Stimulated activated CD8-positive, alpha-beta memory T cell treated with anti-CD3 and anti-CD28 coated beads, Interleukin-4, amount 100 ng/mL, for 24 hours (primary cell): ENCODE measurements at places on chromosomes 3 and 15.

DNA sequence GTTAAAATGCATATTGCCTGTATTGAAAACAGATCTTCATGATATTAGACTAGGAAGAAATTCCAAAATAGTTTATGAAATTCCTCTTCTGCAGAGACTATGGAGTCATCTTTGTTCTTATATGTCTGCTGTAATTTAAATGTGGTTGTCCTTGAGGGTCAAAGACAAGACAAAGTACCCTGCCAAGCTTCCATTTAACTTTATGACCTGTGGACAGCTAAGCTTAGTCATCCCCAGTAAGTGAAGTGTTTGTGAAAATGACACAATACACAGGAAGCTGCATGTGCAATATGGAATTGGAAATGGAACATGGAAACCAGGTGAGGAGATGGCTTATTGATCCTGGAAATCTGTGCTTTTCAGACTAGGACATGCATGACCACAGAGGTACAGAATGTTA is 68.5 kb upstream of the GBE1 start:
- no peak for DNase-seq

DNA sequence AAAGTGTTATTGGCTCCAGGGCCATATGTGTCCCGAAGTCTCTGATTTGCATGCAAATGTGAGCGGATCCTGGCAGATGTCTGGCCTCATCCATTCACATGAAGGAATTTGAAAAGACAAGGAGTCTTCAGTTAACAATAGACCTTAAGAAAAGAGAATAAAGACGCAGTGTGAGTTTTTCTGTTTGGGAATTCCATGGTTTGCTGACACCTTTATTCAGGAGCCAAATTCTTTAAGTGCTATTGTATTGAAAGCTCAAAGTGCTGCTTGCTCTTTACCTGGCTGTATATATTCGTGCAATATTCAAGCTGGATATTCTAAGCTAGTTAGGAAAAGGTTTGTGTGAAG is 2.2 kb downstream of the LRRN1 start:
- DNase-seq: no peak

GRCh38 chr3:63795438-63795837 is 23.7 kb upstream of the C3orf49 start:
- DNase-seq: no peak

- DNase-seq: no peak
These were observed 137.7 kb downstream of the BBX start for GRCh38 chr3:107660306-107660976.

GRCh38 chr3:69932501-69932900 is 67.0 kb upstream of the SAMMSON start:
- DNase-seq: no peak

DNA sequence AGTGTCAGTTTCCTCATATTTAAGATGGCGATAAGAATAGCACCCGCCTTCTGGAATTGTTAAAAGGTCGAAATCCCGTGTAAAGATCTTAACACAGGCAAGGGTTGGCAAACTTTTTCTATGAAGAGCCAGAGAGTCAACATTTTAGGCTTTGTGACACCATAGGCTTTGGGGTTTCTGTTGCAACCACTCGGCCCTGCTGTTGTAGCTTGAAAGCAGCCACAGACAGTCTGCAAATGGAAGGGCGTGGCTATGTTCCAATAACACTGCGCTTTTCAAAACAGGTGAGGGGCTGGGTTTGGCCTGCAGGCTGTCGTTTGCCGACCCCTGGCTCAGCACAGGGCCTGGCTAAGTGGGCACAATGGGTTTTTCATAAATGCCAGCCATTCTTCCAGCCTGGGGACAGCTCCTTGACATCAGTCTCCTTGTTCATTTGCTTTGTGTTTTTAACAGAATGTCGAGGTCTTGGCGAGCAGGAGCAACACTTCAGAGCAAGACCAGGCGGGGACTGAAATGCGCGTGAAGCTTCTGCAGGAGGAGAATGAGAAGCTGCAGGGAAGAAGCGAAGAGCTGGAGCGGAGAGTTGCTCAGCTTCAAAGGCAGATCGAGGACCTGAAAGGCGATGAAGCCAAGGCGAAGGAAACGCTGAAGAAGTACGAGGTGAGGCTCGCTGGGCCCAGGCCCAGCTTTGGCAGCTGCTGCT is 75.2 kb upstream of the MYZAP start:
- DNase-seq: no peak

- no peak for DNase-seq
These were observed 180.8 kb downstream of the ATP10A start for GRCh38 chr15:25682340-25682739.

- no peak for DNase-seq
These were observed 35.9 kb upstream of the TFRC start for GRCh38 chr3:196117809-196118208.

- no peak for DNase-seq
These were observed 53.4 kb downstream of the HES1 start for GRCh38 chr3:194189243-194189791.

DNA sequence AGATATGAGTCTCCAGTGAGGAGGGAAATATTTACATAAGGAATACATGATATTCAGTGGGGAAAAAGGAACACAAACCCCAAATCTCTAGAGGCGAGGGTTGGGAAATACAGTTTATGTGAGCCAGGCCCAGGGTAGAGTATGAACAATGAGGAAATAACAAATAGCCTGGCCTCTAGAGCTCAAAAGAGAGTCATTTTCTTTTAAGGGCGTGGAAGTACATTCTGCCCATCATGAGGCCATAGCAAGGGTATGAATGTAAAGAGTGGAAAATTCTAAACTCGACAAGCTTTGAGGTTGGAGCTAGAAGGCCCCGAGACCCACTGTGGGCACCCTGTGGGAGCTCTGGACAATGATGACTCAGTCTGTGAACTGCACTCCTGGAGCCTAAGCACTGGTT is 27.8 kb upstream of the IGF2BP2 start:
- DNase-seq: no peak

DNA sequence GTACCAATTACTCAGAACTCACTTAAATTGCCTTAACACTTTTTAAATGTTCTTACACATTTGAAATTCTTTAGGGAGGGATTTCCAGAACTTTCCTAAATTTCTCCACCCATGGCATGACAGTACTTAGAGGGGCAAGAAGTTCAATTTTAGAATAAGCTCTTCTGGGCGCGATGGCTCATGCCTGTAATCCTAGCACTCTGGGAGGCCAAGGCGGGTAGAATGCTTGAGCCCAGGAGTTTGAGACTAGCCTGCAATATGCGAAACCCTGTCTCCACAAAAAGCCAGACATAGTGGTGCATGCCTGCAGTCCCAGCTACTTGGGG is 10.6 kb downstream of the FAM131A start:
- DNase-seq: no peak

DNA sequence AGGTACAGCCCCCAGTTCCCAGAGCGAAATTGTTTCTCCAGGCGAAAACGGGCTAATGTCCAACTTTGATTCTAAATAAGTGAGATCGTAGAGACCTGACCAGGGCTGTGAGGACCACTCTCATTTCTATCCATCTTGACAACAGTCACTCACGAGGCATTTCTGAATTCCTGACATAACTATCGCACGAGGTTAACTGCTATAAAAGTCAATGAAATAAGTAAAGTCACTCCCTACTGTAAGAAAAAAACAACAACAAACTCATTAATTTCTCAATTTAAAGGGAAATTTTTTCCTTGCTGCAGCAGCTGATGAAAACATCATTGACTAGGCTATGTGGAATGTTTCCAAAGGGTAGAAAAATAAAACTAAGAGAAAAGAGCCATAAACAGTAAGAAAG is 69.1 kb downstream of the GREM1 start:
- DNase-seq: no peak

GRCh38 chr3:141477224-141477623 is 9.6 kb upstream of the RASA2 start:
- DNase-seq: no peak

DNA sequence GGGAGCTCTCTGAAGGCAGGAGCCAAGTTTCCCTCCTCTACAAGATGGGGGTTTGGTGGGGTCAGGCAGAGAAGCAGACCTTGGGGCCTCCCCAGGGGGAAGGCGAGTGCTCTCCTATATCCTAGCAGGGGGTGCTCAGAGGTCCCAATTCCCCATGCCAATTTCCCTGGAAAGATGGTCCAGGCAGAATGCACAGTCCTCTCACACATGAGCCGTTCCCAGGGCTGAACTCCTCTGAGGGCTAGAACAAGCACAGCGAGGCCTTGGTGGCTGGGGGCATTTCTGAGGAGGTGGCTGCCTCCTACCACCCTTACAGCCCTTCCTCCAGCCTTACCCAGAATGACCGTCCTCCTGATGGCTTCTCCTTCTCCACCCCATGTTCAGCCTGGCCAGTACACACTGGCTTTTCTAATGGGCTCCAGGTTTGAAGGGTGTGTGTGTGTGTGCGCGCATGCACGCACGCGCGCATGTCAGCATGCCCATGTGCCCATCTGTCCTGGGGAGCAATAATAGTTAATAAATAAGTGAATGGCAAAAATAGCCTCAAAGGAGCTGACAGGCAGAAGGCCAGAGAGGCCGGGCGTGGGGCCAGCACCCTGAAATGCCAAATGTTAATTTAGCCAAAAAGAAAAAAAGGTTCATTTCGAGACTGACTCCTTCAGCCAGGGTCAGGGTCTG is 24.4 kb downstream of the ADCY5 start:
- no peak for DNase-seq

GRCh38 chr3:103055021-103055520 is 620.3 kb downstream of the ZPLD1 start:
- no peak for DNase-seq
